ENCODE measurements at places on chromosomes 5 and 9. TPM values are rescaled to one million over a fixed set of nuclear protein-coding genes. Genes with fewer than 3 reads are reported as not detected.

- no peak for DNase-seq
Measured at GRCh38 chr5:134086943-134087305, 27.6 kb upstream of the TCF7 start.

GRCh38 chr9:109584205-109584604, 86.1 kb upstream of the PTPN3 start:
- DNase-seq: no peak

DNA sequence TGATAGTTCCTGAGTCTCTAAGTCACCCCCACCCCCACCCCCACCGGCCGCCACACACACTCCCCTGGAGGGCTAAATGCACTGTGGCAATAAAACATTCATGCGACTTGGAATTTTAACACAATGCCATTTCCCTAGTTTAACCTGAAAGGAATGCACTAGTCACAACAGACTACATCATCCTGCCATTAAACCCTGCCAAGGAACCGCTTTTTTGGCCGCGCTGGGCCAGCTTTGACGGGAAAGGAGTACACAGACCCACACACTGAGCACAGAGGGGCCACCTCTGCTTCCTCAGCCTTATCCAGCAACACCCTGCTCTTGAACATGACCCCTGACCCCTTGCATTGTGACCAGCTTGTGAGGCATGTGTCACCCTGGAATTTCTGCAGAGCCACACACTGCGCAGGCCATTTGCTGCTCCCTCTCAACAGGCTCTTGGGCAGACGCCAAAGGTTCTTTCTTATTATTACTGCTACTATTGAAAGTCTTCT, 165.3 kb downstream of the BNC2 start:
- DNase-seq: peak; percentile 82

DNA sequence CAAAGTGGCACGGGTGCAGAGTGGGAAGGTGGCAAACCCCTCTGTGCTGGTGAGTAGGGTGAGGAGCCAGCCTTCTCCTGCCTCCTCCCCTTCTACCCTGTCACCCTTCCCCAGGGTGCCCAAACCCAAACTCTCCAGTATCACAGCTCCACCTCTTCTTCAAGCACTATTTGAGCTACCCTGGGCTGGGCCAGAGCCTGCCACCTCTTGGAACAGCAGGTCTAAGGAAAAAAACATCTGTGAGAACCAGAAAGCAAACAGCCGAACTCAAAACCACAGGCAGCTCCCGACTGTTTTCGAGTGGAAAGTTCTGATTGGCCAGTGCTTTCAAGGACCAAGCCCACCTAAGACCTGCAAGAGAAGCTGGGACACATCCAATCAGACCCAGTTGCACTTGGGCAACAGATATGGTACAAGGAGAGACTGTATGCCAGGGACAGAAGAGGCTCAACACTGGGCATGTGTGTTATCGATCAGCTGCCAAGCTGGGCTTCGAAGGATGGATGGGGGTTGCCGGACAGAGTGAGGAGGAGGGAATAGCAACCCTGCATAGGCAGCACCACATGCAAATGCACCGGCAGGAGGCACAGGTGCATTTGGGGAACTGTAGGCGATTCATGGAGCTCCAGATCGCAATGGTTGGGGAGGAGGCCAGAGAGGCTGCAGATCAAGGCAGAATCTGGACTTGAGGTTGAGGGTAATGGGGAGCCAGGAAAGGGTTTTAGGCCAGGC, 19.7 kb downstream of the ACSL6 start:
- DNase-seq: no peak

DNA sequence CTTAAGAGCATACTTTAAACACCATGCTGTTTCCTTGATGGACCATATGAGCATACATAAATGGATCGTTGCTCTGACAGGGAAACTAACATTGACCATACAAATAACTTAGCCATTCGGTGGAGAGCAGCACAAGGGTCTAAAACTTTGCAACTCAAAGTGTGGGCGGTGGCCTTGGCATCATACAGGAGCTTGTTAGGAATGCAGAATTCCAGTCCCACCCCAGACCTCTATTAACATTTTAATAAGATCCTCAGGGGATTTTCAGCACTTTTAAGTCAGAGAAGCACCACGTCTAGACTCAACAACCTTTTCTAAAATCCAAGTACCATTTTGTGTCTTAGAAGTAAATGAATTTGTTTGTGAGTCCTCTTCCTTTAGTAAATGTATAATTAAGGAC, 260.9 kb downstream of the EBF1 start:
- DNase-seq: no peak

- no peak for DNase-seq
Measured at GRCh38 chr9:128011071-128011817, 30.5 kb upstream of the EEIG1 start.

DNA sequence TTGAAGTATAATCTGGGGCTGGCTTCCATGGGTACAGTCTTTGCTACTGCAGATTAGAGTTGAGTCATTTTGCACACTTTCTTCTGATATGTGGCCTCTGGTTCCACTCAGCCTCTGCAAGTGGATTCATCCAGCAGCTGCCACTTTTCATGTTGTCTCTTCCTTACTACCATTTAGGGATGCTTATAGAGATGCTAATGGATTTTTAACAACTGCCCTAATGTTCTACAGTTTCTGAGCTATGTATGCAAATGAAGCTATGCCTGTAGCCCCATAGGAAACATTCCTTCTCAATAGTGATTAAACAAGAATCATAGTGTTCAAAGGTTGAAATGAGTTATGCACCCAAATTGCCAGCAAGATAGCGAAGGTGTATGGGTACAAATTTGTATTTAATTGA, 456.0 kb upstream of the ITGA1 start:
- DNase-seq: no peak

DNA sequence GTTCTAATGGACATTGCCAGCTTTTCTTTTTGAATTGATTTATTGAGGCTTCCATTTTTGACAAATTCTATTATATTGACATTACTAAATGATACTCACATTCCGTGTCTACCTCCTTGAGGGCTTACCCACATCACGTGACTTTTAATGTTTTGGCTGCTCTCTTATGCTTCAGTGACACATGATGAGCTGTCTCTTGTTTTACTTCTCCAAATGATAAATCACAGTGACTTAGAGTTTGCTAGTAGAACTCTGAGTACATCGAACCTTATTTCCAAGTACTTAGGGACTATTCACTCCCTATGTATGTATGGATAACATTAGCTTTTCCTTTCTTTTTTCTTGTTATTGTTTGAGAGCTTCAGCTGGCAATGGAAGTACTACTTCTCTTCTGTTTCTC, 169.8 kb upstream of the KCNN2 start:
- DNase-seq: no peak

FAM153A gene
- 8.1 TPM for total RNA-seq

GRCh38 chr5:989961-990530, 18.6 kb upstream of the NKD2 start:
- peak; percentile 86 for DNase-seq

DNA sequence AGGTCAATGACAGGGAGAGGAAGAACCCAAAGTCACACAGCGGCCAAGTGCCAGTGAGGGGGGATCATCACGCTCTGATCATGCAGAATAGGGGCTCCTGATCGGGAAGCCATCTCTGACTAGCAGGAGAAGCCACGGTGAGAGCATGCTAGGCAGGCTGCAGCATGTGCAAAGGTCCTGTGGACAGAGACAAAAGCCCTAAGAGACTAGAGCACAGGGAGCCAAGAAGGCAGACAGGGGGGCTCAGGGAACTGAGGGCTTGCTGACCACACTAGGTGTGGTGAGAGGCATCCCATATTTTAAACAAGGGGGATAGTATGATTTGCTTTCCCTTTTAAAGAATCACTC, 195.1 kb downstream of the CDK5RAP2 start:
- no peak for DNase-seq

DNA sequence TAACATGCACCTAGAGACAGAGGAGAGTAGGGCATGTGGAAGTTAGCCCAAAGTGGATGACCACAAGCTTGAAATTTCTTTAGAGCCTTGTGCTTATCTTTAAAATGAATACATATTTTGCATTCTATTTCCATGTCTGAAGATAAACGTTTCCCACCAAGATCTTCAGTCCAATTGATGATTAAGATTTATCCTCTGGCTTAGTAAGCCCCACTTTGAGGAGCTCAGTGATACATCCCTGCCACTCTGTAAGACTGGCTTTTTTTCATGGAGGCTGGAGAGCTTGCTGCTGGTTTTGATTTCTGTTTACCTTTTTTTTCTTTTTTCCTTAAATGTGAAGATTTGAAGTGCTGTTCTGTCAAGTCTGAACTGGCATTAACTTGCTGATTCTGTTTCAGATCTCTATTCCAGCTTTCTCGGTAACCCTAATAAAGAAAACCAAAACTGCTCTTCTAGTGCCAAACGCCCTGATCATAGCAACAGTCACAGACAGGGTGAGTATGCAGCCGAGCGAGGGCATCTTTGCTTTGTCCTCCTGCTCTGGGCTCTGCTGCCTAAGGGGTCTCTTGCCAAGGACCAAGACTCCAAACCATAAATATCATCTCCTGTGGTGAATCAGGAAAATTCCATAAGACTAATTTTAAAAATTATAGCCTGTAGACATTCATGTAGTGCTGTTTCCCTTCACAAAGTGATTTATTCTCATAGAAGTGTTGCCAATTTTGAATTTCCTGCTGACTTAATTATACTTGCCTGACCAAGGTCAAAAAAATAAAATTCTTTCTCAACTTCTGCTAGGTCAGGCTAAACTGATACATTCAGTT, 54.3 kb downstream of the GRAMD2B start:
- no peak for DNase-seq

GRCh38 chr5:146582051-146582596, 66.1 kb upstream of the GPR151 start:
- no peak for DNase-seq

DNA sequence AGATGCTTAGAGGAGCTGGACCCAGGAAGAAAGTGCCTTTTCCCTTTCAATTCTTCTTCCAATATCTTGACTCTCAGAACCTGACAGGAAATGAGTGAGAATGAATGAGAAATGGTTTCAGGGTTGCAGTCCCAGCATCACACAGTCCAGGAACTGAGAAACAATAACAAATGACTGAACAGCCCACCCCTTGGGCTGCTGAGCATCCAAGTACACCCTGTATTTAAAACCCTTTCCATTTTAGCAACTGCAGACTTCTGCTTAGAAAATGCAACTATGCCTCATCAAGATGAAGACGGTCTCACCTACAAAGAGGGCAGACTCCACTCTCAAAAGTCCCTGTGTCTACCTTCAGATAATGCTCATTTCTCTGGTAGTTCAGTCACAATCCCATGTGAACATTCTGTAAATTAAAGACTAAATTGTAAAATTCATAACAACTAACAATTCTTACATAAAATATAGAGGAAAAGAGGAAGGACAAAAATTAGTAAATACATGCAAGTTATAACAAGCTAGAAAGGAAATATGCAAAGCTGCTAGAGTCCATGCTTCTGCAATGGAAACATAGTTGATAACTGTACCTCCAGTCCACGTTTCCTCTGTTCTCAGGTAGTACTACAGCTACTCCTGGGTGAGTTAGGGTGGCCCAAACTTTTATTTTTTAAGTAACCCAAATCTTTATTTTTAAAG, 316.5 kb downstream of the ICE1 start:
- DNase-seq: no peak

- no peak for DNase-seq
Measured at GRCh38 chr5:125874717-125875116, 548.5 kb upstream of the GRAMD2B start.

- DNase-seq: no peak
Measured at GRCh38 chr5:79955941-79956670, 35.0 kb downstream of the MTX3 start.

GRCh38 chr9:68802525-68803015, 97.5 kb downstream of the PIP5K1B start:
- DNase-seq: no peak

DNA sequence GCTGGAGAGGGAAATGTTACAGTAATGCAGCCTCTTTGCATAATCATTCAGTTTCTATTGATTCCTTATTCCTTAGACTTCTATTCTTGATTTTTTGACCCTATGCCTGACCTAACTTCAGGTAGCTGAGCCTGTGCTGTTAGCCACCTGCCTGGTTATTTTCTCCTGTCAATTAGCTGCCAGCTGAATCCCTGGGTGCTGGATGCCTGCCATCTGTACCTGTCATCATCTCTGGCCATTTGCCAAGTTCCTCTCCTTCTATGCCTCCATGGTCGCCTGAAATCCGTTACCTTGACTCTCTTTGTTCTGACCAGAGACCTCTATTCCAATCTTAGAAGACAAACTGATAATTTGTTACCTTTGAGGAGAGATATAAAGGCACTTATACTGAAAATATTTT, 178.3 kb downstream of the CAVIN4 start:
- DNase-seq: no peak

DNA sequence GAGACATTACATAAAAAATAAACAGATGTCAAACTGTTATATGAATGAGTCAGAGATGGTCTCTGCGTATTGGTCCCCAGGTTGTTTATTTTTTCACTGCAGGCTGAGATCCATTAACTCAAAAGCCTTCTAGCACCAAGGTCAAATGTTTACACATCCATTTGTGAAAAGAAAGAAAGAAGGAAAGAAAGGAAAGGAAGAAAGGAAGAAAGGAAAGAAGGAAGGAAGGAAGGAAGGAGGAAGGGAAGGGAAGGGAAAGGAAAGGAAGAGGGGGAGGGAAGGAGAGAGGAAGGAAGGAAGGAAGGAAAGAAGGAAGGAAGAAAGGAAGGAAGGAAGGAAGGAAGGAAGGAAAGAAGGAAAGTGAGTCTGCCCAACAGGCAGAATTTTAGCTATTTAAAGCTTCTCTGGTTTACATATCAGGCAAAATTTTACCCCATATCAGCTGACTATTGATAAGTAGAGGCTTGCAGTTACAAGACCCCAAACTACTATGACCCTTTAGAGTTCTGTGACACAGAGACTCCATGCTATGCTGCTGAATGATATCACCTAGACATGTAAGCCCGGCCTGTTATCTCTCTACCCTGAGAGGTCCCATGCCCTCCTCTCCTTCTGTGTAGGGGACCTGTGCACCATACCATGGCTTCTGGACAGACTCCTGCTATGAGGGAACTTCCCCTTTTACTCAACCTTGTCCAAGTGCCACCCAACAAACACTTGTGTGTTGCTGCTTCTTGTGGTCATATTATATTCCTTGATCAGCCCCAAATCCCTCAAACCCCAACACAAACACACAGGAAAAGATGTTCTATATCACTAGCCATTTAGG, 59.0 kb downstream of the DRD1 start:
- DNase-seq: no peak

ZNF367 gene
- 3.8 TPM for total RNA-seq

DNA sequence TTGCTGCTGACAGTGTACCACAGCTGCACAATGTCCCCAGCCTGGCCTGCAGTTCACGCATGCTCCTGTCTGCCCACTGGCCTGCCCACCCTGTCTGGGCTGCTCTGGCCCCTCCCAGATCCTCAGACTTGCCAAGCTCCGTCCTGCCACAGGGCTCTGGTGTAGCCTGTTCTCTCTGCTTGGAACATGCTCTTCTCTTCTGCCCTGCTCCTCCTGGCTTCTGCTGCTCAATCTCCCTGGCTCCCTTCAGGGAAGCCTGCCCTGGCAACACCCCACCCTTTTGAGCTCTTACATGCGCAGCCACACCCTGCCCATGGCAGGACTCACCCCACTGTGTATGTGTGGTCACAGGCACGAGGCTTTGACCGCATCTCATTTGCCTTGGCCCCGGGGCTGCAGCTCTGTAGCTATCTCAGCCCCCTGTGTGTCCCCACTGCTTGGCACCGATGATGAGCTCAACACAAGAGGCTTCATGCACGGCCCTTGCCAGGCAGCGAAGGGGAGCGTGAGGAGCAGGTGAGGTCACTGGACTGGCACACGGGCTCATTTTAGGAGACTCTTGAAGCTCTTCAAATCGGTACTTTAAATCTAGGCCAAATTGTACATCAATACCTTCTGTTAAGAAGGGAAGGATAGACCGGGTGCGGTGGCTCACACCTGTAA, 20.4 kb upstream of the BRD3 start:
- no peak for DNase-seq

Data from suprapubic skin (tissue), 4 donors.